Activated CD8-positive, alpha-beta memory T cell treated with anti-CD3 and anti-CD28 coated beads, Interleukin-2, amount 50 U/mL, for 4 hours (primary cell): ENCODE measurements at places on chromosomes 7 and 10.

DNA sequence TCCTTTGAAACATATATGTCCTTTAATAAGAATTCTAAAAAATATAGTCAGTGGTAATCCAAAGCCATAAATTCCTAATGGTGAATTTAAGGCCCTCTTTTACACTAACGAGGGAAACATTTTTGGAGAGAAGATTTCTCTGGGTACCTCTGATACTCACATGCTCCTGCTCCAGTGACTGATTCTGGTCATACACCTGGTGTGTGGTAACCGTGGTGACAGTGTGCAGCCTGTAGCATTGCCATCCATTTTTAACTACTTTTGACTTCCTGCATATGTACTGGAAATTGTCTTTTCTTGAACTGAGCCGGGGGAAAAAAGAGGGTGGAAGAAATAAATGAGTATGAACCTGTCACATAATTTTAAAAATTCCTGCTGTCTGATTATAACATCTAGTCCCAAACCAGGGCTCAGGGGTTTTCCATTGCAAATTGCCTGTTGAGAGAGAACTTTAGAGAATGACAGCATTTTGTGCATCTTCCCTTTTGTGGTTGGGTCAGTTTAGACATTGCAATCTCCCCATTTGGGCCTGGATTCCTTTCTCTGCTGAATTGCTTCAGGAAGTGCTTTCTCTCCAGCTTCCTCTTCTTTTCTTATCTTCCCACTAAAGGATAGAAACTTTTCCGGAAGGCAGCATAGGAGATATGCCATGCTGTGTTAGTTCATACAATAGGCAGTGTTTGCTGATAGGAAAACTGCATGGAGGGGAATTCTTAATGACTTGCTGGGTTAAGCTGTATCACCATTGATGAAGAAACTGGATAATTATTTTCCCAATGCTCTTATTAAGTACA lies 125.5 kb downstream of the GRM3 start:
- no peak for DNase-seq

GRCh38 chr7:2621948-2622640 lies 9.7 kb upstream of the TTYH3 start:
- no peak for DNase-seq

DNA sequence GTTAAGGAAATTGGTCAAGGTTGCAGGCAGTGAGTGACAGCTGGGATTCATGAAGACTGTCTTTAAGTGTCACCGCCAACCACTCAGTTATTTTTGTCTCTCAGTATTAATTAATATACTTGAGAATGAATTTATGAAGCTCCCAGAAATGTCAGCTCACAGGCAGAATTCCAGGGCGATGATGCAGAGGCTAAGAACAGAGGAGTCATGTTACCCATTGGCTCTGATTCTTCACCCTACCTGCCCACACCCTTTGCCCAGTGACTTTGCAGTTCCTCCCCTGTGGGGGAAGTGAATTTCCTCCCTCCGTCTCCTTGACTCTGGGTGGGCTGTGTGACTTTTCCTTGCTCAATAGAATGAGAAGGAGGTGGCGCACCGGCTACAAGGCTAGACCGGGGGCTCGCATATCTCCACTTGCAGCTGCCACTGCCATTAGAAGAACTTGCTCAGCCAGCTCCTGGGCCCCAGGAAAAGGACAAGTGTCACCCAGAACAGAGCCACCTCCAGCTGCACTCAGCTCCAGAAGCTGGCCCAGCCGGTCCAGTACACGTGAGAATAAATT lies 157.1 kb upstream of the PRKCQ start:
- no peak for DNase-seq

DNA sequence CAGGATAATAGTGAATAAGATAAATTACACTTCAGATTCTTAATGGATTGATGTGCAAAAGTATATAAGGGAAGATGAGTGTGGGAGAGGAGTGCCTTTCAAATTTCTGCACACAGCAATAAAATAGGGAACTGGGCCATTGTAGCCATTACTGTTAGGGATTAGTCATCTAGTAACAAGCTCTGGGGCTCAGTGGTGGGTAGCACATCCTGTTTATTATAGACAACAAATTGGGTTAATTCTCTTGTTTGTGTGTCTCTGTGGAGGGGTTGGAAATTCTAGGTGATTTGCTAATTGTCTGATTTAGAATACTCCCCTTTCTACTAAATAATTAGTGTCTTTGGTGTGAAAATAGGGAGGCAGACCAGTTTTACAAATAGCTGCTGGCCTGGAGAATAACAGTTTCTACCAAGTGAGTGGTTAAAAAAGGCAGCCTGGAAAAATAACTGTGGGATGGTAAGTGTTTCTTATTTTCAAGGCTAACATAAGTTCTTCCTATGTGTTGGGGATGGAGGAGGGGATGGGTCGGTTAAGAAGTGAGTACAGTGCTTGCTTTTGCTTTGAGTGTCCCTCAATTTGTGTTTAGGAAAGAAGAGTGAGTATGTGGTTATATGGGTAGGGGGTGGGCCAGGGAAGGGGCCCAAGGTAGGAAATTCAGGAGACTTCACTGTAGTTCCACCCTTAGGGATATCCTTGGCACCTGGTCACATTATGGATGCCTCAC lies 43.3 kb upstream of the TMEM248 start:
- DNase-seq: no peak

DNA sequence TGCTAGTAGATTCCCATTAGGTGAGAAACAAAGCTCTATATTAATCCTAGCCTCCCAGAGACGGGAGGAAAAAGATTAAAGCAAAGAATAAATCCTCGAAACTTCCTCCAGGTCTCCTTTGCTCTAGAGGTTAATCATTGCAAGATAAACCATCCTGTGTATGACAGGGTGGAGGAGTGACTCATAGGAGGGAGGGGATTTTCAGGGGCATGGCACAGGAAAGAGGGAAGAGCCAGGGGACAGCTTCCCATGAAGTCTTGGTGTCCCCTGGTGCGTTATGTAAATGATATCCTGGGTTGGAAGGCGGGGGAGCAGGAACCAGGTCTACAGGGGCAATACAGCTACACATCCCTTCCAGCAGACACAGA lies 780 bp downstream of the CYP3A5 start:
- DNase-seq: no peak

DNA sequence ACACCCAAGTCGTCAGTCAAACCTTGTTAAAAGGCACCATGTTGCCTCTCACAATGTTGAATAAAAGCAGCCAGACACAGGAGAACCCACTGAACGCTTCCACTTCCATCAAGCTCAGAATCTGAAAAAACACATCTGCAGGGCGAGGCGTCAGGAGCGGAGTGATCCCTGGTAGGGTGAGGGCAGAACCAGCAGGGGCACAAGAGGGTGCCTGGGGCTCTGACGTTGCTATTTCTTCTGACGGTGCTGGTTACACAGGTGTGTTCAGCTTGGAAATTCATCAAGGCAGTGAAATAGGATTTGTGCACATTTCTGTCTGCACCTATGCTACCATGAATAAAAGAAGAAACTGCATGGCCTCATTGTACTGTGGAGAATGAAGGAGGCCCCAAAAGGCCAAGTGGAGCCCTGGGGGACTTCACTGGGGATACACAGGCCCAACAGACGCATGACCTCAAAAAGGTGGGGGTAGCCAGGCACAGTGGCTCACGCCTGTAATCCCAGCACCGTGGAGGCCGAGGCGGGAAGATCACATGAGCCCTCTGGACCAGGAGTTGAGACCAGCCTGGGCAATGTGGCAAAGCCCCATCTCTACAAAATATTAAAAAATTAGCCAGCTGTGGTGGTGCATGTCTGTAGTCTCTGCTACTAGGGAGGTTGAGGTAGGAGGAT lies 19.2 kb upstream of the NCAPG2 start:
- DNase-seq: no peak
